Left cardiac atrium (tissue), 4 donors: ENCODE measurements at places on chromosomes 12 and 14. TPM values are rescaled to one million over a fixed set of nuclear protein-coding genes. Genes with fewer than 3 reads are reported as not detected.

BAZ2A gene
- total RNA-seq, result 54.1 TPM

STK38L gene
- 70.6 TPM for total RNA-seq

SIX6 gene
- total RNA-seq, result not detected

BRF1 gene
- 18.8 TPM for total RNA-seq

NKX2-1 gene
- total RNA-seq, result not detected

SLC5A8 gene
- total RNA-seq, result not detected

NOXRED1 gene
- 0.34 TPM for total RNA-seq

BCL7A gene
- total RNA-seq, result 9.8 TPM

CLEC2A gene
- total RNA-seq, result not detected

POLE gene
- total RNA-seq, result 9.3 TPM

MDGA2 gene
- 0.09 TPM for total RNA-seq

SLC8A3 gene
- total RNA-seq, result 0.62 TPM

SYNE2 gene
- 173 TPM for total RNA-seq

GZMH gene
- 2.0 TPM for total RNA-seq

FGFR1OP2 gene
- total RNA-seq, result 36.3 TPM

MYO1A gene
- total RNA-seq, result 0.13 TPM

NAP1L1 gene
- 299 TPM for total RNA-seq

DPPA3 gene
- not detected for total RNA-seq

HIP1R gene
- total RNA-seq, result 24.9 TPM

EPYC gene
- total RNA-seq, result not detected

MIP gene
- 0.50 TPM for total RNA-seq

NINJ2 gene
- total RNA-seq, result 5.2 TPM

BCL2L14 gene
- total RNA-seq, result not detected

LIN7A gene
- 16.1 TPM for total RNA-seq

AACS gene
- total RNA-seq, result 17.5 TPM

NEUROD4 gene
- total RNA-seq, result not detected

SERPINA5 gene
- total RNA-seq, result 13.8 TPM

OASL gene
- 1.6 TPM for total RNA-seq

DDX55 gene
- 8.1 TPM for total RNA-seq

SLC48A1 gene
- total RNA-seq, result 22.1 TPM

KLRK1 gene
- total RNA-seq, result 3.3 TPM

NFE2 gene
- total RNA-seq, result 1.0 TPM

CCDC38 gene
- not detected for total RNA-seq

SOX5 gene
- total RNA-seq, result 7.6 TPM

MANSC4 gene
- total RNA-seq, result not detected

TSPAN8 gene
- total RNA-seq, result 0.68 TPM

IL23A gene
- total RNA-seq, result not detected

RFX4 gene
- total RNA-seq, result not detected

RPGRIP1 gene
- total RNA-seq, result 0.26 TPM

IL31 gene
- not detected for total RNA-seq

CLEC6A gene
- not detected for total RNA-seq

KRT76 gene
- total RNA-seq, result not detected

KRT74 gene
- not detected for total RNA-seq

DLK1 gene
- total RNA-seq, result 3.3 TPM

TAS2R46 gene
- 0.50 TPM for total RNA-seq

ZFHX2 gene
- total RNA-seq, result 0.89 TPM

STYK1 gene
- total RNA-seq, result not detected

FSCB gene
- total RNA-seq, result not detected
